ENCODE measurements at places on chromosomes 3 and 15. TPM values are rescaled to one million over a fixed set of nuclear protein-coding genes. Genes with fewer than 3 reads are reported as not detected.

Gene ALG1L2
- 3.9 TPM for polyA plus RNA-seq

Gene CSTA
- polyA plus RNA-seq: not detected

Gene MCF2L2
- 0.10 TPM for polyA plus RNA-seq

Gene ISLR
- 184 TPM for polyA plus RNA-seq

- peak; percentile 39 for DNase-seq
Observed at GRCh38 chr3:25344670-25345069, 83.4 kb upstream of the RARB start.

- no peak for DNase-seq
Observed at GRCh38 chr15:96804754-96805153, 474.3 kb downstream of the NR2F2 start.

- no peak for DNase-seq
Observed at GRCh38 chr15:90840954-90841353, 27.4 kb upstream of the FURIN start.

- DNase-seq: no peak
Observed at GRCh38 chr3:135471911-135472310, 493.6 kb upstream of the PPP2R3A start.

DNA sequence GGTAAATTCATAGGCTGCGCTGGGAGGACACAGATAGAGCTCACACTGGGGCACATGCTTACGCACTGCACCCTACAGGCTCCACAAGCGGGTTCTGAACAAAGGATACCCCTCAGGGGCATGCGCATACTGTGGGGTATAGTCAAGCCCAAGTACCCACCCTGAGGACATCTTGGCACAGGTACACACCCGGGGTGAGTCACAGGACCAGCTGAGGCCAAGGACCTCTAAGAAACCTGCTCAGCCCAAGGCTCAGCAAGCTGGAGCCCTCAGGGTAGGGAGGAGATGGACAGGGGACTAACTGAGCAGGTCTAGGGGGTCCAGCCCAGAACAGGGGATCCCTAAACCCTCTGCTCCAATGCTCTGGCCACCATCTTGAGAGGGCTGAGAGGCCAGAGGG lies 3.3 kb downstream of the SHISA5 start:
- no peak for DNase-seq

DNA sequence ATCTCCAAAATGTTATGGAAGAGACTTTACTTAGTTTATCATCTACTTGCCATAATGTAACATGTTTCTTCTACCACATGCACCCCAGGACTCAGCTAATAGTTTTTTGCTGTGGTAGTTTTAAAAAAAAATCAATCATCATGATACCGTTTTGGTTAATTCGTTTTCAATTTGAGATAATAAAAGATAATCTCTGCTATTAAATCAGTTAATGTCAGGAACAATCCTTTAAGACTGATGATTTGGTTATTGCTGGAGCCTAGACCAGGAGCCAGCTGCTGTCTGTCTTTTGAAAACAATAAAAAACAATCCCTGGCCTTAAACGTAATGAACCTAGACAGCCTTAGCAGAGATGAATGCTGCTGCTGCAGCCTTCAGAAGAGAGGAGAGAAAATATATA lies 403.7 kb downstream of the OXSM start:
- no peak for DNase-seq

DNA sequence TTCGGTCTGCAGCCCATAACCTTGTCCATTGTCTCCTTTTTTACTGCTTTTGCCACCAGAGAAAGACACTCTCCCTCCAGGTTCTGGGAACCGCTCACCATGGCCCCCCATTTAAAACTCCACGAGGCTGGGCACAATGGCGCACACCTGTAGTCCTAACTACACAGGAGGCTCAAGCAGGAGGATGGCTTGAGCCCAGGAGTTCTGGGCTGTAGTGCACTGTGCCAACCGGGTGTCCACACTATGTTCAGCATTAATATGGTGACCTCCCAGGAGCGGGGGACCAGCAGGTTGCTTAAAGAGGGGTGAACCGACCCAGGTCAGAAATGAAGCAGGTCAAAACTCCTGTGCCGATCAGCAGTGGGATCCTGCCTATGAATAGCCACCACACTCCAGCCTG lies 28.0 kb upstream of the IDH2 start:
- DNase-seq: no peak

DNA sequence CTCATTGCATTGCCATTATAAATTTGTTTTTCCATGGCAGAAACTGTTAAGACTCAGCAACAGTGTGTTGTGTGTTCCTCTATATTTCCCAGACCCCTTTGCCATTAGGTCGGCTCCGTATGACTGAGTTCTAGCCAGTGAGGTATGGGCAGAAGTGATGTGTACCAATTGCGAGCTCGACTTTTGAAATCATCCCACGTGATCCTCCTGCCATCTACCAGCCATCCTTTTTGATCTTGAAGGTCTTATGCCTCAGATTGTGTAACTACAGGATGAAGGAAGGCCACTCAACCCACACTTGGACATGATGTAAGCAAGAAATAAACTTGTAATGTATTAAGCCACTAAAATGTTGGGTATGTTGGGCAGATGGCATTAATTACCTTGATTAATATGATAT lies 562.3 kb downstream of the PDCD6IP start:
- no peak for DNase-seq

DNA sequence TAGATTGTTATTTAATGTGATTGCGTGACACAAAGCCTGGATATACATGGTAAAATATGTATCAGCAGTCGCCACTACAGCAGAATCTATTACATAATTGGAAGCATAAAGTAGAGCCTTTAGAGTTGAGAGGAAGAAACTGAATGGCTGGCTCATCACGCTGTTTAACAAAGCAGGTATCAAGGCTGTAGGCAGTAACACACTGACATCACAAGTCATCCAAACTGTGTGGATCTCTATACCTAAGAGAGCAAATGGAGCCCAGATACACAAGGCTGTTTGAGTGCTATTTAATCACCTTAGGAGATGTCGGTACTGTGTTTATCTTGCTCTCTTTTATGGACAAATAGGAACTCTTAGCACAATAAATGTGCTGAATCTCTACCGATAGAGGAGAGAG lies 864.4 kb downstream of the VGLL3 start:
- no peak for DNase-seq

DNA sequence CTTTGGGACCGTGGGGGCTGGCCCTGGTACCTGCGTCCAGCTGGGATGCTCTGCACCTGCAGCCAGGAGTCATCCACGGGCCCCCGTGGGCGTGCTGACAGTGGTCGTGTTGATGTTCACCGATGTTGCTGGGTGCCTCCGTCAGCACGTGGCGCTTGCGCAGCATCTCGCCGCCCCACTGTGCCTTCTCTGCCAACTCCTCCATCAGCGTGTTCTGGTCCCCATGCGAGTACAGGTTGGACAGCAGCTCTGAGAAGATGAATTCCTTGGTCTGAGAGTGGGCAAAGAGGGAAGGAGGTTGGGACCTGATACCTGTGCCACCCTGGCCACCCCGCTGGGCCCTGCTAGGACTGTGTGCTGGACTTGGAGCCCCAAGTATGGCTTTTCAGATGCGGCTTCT lies 61.4 kb downstream of the ADAMTS7 start:
- no peak for DNase-seq

- no peak for DNase-seq
Observed at GRCh38 chr3:102112704-102113230, 263.5 kb downstream of the NFKBIZ start.

- DNase-seq: no peak
Observed at GRCh38 chr15:42163947-42164550, 7.6 kb upstream of the PLA2G4F start.

All from muscle of arm (tissue), 14 donors.